Hepatic stellate cell (primary cell): ENCODE measurements at places on chromosomes 12 and 14.
A peak's percentile ranks its signal among the peaks of the same experiment; 100 is the strongest.

- no peak for DNase-seq
Observed at GRCh38 chr12:105464406-105464805, 133.9 kb downstream of the C12orf75 start.

- no peak for DNase-seq
Observed at GRCh38 chr12:3364226-3364625, 126.8 kb upstream of the PRMT8 start.

DNA sequence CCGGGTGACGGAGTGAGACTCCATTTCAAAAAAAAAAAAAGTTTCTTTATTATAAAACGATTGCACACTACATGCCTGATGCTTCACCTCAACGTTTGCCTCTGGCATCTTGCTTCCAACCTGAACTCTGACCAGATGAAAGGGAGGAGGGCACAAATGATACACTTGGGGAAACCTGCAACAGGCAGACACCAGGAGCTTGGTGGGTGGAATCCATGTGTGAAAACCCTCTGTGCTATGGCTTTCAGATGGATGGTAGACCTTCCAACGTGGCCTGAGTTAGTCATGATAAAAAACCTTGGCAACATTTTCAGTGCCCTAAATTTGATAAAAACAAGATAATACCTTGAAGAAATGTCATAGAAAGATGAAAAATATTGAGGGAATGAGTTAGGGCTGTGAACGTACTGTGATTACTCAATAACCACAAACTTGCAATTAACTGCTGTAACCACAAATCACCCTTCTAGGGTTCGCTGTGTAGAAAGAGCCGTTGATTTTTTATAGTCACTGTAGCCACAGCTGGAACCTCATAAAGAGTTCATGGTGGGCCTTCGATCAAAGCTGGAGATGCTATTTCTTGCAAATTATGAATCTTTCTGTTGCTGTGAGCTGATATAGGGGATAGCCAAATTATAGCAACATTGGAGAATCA lies 26.1 kb upstream of the GZMB start:
- no peak for DNase-seq

GRCh38 chr12:52139579-52140062 lies 52.2 kb downstream of the KRT80 start:
- DNase-seq = peak; percentile 77

- no peak for DNase-seq
Observed at GRCh38 chr14:63493246-63493645, 49.9 kb downstream of the PPP2R5E start.

DNA sequence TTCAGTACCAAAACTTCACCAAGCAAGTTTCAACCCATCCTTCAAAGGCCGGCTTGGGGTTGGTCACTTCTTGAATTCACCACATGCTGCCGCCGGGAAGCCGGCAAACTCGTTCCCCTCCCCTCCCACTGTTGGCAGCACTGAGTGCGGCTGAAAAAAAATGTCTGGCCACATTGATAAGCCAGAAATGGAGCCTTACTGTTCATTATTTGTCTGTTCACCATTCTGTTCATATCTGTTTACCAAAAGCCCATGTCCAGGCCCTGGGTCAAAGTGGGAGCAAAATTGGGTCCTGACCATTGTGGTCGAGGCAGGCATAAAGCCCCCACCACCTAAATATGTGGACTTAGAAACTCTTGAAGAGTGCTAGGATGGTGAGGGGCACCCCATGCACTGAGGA lies 7.3 kb upstream of the HSP90AA1 start:
- DNase-seq = no peak

DNA sequence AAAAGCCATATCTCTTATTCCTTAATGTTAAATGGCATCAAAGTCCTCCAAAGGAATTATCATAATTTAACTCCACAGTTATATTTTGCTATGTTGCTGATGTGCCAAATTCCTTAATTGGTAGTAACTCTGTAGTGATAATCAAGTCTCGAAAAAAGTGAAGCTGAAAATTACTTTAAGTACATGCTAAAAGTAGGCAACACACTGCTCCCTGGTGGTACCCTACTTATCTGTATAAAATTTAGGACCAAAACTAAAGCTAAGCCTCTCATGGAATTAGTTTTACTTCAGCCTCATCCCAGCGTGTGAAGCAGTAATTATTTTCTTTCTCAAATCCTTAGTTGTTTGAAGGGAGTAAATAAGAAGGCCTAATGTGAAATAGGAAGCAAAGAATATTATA lies 132.8 kb downstream of the TTLL5 start:
- DNase-seq = no peak

DNA sequence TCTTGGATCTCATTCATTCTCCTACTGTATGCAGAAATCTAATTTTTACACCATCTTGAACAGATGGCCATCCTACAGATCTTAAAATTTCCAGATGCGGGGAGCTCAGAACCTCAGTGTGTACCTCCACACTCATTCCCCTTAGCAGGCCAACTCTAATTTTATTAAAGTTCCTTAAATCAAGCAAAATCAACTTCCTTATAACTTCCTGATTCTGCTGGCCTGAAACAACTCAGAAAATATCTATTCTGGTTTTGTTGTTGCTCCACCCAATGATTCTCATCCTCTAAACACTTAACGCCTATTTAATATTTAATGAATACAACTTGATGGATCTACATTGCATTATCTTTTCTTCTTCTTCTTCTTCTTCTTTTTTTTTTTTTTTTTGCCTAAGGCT lies 3.1 kb downstream of the EMP1 start:
- DNase-seq = no peak

GRCh38 chr12:117874842-117875434 lies 93.9 kb downstream of the KSR2 start:
- peak; percentile 51 for DNase-seq

- no peak for DNase-seq
Observed at GRCh38 chr12:92431146-92431545, 271.6 kb upstream of the PLEKHG7 start.

DNA sequence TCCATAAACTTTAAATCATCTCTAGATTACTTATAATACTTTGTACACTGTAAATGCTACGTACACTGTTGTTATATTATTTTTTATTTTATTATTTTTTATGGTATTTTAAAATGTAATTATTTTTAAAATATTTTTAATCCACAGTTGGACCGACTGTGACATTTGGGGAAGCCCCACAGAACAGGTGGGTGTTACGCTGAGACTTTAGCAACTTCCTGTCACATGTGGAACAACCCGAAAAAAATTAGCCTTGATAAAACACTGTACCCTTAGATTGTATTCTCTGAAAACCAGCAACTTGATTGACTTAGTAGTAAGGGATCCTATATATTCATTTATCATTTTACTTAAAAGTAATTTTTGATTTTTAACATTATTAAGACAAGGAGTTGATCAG lies 1755.7 kb upstream of the SEL1L start:
- no peak for DNase-seq

DNA sequence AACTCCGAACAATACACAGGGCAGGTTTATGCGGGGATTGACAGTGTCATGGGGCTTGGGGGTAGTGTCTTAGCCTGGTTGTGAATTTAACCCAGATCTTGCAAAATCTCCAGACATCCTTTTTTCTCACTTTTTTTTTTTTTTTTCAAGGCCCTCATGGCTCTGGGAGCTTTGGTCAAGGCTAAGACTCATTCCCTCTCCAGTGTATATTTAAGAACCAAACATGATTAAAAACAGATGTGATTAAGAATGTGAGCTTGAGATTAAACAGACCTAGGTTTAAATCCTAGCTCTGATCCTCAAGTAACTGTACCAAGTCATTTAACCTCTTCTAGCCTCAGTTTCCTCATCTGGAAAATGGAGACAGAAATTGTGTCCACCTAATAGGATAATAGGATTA lies 151.7 kb upstream of the FUT8 start:
- no peak for DNase-seq

DNA sequence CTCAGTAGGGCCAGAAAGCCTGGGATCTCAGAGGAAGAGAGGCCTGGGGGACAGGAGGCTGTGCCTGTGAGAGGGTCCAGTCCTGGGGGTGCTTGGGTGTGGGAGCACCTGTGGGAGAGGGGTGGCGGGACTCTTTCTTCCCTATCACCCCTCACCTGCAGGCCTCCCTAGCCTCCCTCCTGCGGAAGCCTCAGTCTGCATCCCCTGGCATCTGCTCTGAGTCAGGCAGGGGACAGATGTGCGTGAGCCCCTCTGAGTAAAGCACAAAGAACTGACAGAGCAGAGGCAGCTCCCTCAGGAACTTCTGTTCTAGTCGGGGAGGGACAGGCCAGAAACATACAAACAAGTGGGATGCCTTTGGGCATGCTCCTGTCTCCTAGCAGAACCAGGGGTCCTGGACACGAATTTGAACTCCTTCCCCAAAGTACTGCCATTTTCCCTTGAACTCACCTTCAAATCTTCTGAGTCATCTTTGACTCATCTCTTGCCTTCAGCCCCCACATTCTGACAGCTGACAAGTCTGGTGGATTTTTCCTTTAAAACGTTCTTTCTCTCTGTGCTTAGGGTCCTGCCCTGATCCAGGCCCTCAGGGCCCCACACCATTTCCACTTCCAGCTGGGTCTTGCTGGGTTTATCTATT lies 8.5 kb upstream of the HSP90AA1 start:
- DNase-seq = peak; percentile 45

- DNase-seq = peak; percentile 86
Observed at GRCh38 chr14:22819151-22819988, 4.1 kb upstream of the SLC7A7 start.

DNA sequence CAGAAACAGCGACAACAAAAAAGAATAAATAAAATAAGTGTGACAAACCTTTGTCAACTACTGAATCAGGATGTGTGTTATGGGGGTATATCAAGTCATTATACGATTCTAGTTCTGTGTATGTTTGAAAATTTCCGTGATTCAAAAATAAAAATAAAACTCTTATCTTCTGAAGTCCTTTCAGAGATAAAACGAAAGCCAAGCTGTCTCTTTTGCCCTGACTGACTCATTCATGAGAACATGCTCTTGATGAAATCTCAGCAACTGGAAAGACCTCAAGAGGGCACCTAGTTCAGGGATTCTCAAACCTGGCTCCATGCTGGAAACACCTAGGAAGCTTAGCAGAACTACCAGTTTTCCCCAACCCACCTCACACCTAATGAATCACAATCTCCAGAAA lies 9.2 kb downstream of the FOXN3 start:
- DNase-seq = peak; percentile 32

DNA sequence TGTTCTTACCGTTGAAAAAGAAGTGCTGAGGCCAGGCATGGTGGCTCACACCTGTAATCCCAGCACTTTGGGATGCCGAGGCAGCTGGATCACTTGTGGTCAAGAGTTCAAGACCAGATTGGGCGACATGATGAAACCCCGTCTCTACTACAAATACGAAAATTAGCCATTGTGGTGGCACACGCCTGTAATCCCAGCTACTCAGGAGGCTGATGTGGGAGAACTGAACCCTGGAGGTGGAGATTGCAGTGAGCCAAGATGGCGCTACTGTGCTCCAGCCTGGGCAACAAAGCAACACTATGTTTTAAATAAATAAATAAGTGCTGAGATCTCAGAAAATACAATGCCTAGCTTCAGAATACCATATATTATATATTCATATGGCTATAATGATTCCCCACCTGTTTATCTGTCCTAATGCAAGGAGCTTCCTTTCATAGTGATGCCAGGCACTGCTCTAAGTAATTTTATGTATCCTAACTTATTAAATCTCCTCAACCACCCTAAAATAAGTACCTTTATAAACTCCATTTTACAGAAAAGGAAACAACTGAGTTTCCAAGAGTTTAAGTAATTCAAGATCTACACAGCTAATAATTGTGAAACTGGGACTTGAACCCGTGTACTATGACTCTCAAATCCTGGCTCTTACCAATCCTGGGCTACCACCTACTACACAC lies 7.3 kb downstream of the PHLDA1 start:
- no peak for DNase-seq

- no peak for DNase-seq
Observed at GRCh38 chr12:79000501-79000900, 135.9 kb downstream of the SYT1 start.

- no peak for DNase-seq
Observed at GRCh38 chr12:98060411-98060810, 455.0 kb upstream of the TMPO start.

- peak; percentile 80 for DNase-seq
Observed at GRCh38 chr12:2250797-2251196, 198.0 kb downstream of the CACNA1C start.

DNA sequence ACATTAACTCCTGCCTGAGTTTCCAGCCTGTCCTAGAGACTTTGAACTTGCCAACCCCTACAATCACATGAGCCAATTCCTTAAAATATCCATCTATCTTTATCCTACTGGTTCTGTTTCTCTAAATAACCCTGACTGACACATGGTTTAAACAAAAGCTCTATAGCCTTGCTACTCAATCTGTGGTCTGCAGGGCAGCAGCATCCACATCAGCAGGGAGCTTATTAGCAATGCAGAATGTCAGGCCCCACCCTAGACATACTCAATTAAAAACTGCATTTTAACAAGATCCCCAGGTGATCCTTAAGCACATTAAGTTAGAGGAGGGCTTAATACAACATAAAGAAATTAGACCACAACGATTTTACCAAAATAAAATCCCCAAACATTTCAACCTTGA lies 108.3 kb upstream of the CPSF6 start:
- DNase-seq = no peak
